ENCODE measurements at places on chromosomes 2 and 18. TPM values are rescaled to one million over a fixed set of nuclear protein-coding genes. Genes with fewer than 3 reads are reported as not detected.

DSG1 gene
- total RNA-seq: 122 TPM

ST6GAL2 gene
- total RNA-seq: 2.9 TPM

NYAP2 gene
- total RNA-seq: 0.25 TPM

RTP5 gene
- total RNA-seq: not detected

EML6 gene
- 1.7 TPM for total RNA-seq

KCNG2 gene
- not detected for total RNA-seq

GRCh38 chr2:237873421-237873831, 14.0 kb downstream of the RAMP1 start:
- no peak for DNase-seq

DNA sequence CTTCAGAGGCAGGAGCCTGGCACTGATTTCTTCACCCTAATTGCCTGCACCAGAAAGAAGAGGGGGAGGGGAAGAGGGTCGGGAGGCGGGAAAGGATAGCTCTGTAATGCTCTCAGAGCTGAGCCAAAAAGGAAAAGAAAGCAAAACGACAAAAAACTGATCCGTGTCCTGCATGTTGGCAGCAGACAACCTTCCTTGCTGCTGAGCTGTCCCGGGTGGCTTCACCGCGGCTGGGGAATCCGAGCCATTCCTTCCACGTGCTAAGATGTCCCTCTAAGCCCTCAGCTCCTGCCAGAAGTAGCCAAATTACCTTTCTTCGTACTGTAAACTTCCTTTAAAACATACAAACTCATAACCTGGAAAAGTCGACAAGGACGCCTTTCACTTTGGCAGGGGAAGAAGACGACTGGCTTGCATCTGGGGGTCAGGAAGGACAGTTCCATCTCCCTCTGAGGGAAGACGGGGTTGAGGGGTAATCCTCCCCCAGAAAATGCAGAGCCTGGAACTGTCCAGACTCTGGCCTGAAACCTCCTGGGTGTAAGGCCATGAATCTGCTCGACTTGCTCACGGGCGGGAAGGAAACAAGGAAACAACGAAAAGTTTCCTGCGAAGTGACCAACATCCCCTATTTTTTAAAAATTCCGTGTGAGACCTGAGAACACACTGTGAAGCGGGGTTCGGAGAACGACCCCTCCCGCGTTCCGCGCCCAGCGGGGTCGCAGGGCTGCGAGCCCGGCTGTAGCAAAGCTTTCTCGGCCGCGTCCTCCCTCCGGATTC, 7.7 kb downstream of the OTX1 start:
- no peak for DNase-seq

- no peak for DNase-seq
Measured at GRCh38 chr2:99624677-99625076, 134.9 kb upstream of the REV1 start.

DNA sequence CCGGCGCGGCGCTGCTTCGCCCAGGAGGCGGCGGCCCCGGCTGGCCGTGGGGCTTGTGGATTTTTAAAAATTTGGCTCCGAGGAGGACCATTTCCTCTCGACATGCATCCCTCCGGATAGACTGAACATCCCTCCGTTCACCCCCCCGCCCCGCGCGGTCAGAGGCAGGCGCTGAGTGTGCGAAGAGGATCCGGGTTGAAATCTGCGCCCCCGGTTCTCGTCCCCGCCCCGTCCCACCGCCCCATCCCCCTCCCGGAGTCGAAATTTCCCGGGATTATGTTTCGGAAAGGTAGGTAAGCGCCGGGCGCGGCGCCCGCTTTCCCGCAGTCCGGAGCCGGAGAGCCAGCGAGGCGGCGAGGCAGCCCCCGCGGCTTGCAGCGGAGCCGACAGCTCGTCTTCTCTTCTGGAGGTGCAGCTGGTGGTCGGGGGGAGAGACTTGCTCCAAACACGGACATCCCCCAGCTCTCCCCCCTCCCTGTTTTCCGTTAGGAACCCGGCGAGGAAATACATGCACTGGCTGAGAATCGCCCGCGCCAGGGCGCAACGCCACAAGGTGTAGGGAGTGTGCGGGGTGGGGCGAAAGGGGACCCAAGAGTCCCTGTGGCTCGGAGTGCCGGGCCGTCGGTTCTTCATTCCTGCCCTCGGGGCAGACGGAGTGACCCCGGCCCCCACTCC, at the start of gene PRKCE:
TSS of gene PRKCE (plus strand) at position 261 of the 675 bp plus-strand sequence.
- no peak for DNase-seq

DNA sequence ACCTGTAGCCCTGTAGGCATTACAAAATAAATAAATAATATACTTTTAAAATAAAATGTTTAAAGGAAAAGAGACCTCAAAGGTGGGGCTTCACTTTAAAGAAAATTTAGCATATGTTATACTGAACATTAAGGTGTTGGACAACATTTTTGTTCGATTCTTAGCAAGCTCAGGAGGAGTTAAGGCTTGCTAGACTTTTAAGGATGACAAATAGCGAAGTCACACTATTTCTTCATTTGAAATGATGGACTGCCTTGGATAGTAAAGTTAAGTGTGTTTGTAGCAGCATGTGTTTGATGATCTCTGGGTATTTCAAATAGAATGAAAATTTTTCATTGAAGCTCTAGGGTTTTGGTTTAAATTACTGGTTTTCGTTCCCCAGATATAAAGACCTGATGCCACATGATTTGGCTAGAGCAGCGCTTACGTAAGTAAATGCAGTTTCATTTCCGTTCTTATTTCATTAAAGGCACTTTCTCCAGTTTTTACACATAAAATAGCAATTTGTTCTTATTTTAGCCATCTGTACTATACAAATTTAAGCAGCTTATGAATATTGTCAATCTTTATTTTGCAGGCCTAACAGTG, 24.9 kb downstream of the HADHB start:
- no peak for DNase-seq

- no peak for DNase-seq
Measured at GRCh38 chr18:8707556-8708300, 2.4 kb downstream of the MTCL1 start.

DNA sequence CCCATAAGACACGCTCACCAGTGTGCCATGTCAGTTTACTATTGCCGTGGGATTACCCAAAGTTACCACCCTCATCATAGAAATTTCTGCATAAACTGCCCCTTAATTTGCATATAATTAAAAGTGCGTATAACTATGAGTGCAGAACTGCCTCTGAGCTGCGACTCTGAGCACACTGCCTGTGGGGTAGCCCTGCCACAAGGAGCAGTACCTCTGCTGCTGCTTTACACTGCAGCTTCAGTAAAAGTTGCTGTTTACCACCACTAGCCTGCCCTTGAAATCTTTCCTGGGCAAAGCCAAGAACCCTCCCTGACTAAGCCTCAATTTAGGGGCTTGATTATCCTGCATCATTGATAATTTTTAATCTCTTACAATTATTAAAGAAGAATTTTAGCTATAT, 213.9 kb upstream of the MAP2 start:
- no peak for DNase-seq

DNA sequence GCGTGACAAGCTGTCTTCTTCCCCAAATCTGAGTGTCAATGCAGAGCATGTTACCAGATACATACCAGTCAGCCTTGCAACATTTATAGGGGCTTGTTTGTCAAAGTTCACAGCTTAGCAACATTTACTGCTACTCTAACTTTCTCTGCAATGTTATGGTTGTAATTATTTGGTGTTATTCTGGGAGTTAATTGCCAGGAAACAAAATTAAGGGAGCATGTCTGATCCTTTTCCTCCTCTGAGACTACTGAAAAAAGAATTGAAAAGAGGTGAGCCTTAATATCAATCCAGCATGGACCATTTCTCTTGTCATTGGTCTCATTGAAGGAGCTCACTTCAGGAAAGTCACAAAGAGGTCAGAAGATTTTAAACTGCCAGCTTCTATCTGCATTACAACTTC, 465.6 kb upstream of the LINC00305 start:
- DNase-seq: no peak

- no peak for DNase-seq
Measured at GRCh38 chr2:84102274-84102673, 356.8 kb downstream of the SUCLG1 start.

GRCh38 chr2:118858485-118859156, 11.2 kb upstream of the EN1 start:
- DNase-seq: no peak

GRCh38 chr18:9319333-9319732, 15.2 kb upstream of the TWSG1 start:
- no peak for DNase-seq
